Uterine smooth muscle cell (primary cell): ENCODE measurements at places on chromosomes 3 and 15. TPM values are rescaled to one million over a fixed set of nuclear protein-coding genes. Genes with fewer than 3 reads are reported as not detected.

Gene KNG1
- not detected in 2 replicates for total RNA-seq

Gene RNU5B-1
- total RNA-seq: not detected in 2 replicates

Gene UNC13C
- under 0.01 TPM in 1 of 2 replicates, not detected in the other for total RNA-seq

Gene GP5
- total RNA-seq: under 0.01 TPM in 1 of 2 replicates, not detected in the other

Gene SV2B
- total RNA-seq: under 0.01 and 0.12 TPM in 2 replicates

Gene SEMA5B
- total RNA-seq: not detected in 2 replicates

Gene MAP3K13
- 15.2 and 18.4 TPM in 2 replicates for total RNA-seq
